Activated naive CD8-positive, alpha-beta T cell treated with anti-CD3 and anti-CD28 coated beads, Interleukin-2, amount 50 U/mL, for 16 hours (primary cell): ENCODE measurements at places on chromosomes 12 and 14.

DNA sequence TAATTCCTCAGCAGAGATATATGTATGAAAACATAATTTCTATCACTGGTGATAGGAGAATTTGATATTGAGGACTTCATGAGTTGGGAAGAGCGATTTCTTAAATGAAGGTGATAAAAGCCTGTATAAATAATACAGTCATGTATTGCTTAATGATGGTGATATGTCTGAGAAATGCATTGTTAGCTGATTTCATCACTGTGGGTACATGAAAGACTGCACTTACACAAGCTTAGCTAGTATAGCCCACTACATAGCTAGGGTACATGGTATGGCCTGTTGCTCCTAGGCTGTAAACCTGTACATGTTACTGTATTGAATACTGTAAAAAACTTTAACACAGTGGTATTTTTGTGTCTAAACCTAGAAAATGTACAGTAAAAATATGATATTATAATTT is 63.4 kb downstream of the ANO4 start:
- DNase-seq = no peak

- no peak for DNase-seq
These were observed 2.1 kb downstream of the ITGA5 start for GRCh38 chr12:54416687-54417603.

GRCh38 chr14:76829650-76830421 is 3.6 kb downstream of the LRRC74A start:
- DNase-seq = no peak

GRCh38 chr14:81153187-81153586 is 67.6 kb downstream of the GTF2A1 start:
- no peak for DNase-seq
